ENCODE measurements at places on chromosomes 4 and X.
A peak's percentile ranks its signal among the peaks of the same experiment; 100 is the strongest.

DNA sequence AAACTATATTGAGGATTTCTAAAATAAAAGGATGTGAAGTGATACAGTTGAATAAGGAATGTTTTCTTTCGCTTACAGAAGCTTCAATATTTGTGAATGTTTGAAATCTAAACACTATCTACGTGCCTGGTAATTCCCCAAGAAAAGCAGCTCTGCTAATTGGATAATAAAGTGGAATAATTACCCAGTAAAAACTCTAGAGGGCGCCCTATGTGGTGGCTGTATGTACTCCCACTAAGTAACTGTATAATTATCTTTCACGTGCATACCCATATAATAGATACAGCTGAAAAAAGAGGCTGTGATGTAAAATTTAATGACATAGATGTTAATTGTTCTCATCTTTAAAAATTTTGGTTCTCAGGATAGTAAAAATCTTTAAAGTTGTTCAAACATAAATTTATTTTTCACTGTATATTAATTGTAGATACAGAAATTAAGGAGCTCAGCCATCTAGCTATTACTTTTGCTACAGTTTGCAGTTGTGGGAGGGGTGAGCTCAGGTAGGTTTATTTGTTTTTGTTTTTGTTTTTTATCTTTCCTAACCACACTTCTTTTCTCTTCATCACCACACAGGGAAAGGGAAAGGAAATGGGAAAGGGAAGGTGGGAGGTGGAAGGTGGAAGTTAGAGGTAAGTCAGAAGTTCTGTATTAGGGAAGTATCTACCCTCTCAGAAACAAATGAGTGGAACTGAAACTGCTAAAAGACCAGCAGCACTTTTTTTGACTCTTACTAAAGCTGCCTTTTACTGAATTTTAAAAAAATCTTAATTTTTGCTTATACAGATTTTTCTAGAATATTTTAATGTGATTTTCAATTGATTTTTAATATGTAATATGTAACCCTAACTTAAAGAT is 151.7 kb upstream of the RPS6KA6 start:
- H3K27me3 ChIP-seq = no peaks in the 10 kb centered on the region
- no peaks in the 10 kb centered on the region for H3K36me3 ChIP-seq
- no peaks in the 10 kb centered on the region for H3K4me1 ChIP-seq
- no peak for ATAC-seq
- H3K4me3 ChIP-seq = no peak overlapping the region

- H3K36me3 ChIP-seq = no peaks in the 10 kb centered on the region
- H3K4me1 ChIP-seq = peaks cover 11% of the 10 kb centered on the region
- no peak overlapping the region for H3K4me3 ChIP-seq
- no peaks in the 10 kb centered on the region for H3K27me3 ChIP-seq
These were observed 25.5 kb upstream of the MYOZ2 start for GRCh38 chr4:119110121-119110520.

DNA sequence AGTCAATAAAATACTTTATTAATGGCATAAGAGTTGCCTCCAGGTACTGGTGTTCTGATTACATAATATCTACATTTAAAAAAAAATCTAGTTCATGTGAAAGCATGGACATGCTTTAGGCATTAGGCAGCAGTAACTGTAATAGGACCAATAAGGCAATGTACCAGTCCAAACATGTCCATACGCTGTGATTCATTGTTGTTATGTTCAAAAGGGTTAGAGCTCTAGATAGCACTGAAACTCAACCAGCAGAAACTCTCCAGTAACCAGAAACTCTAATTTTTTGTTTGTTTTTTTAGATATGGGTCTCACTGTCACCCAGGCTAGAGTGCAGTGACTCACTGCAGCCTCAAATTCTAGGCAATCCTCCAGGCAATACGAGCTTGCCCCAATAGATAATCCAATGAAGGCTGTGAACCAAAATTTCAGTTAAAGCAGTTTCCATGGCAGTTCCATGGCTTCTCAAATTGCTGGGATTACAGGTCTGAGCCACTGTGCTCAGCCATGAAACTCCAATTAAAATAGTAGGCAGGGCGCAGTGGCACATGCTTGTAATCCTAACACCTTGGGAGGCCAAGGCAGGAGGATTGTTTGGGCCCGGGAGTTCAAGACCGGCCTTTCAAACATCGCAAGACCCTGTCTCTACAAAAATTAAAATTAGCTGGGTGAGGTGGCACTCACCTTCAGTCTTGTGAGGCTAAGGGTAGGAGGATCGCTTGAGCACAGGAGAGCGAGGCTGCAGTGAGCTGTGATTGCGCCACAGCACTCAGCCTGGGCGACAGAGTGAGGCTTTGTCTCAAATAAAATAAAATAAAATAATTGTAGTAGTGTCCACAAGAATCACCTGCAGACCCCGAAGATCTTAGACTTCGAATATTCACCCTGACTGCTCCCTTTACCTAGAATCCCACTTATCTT is 36.3 kb downstream of the MGARP start:
- H3K36me3 ChIP-seq = no peaks in the 10 kb centered on the region
- peaks cover 5% of the 10 kb centered on the region for H3K4me1 ChIP-seq
- H3K27ac ChIP-seq = no peak overlapping the region
- no peak overlapping the region for H3K4me3 ChIP-seq
- peak; percentile 87 for ATAC-seq

DNA sequence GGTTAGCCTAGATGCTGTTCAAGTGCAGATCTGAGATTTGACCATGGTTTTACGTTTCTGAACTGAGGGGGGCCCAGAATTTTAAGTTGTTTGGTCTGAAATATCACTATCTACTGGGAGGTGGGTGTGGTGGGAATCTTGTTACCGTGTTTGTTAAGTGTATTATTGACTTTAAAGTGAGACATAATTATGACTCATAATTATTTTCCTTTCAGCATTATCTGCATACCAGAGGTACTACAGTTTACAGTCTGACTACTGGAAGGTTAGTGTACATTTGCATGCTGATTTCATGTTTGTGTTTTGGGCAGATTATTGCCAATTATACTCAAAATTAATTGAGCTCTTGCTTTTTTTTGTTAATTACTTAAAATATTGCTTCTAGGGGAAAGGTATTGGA is 101.5 kb downstream of the KDM6A start:
- H3K27ac ChIP-seq = no peak overlapping the region
- no peak overlapping the region for H3K4me3 ChIP-seq
- no peaks in the 10 kb centered on the region for H3K27me3 ChIP-seq
- ATAC-seq = no peak
- H3K36me3 ChIP-seq = peaks cover 4% of the 10 kb centered on the region
- no peaks in the 10 kb centered on the region for H3K4me1 ChIP-seq

GRCh38 chrX:9144701-9145241 is 110.8 kb upstream of the FAM9B start:
- H3K27ac ChIP-seq = no peak overlapping the region
- H3K4me3 ChIP-seq = no peak overlapping the region
- H3K27me3 ChIP-seq = no peaks in the 10 kb centered on the region
- no peaks in the 10 kb centered on the region for H3K36me3 ChIP-seq

GRCh38 chr4:53186714-53187358 is 179.0 kb downstream of the SCFD2 start:
- ATAC-seq = no peak
- H3K27me3 ChIP-seq = no peaks in the 10 kb centered on the region
- H3K36me3 ChIP-seq = no peaks in the 10 kb centered on the region
- no peaks in the 10 kb centered on the region for H3K4me1 ChIP-seq
- H3K27ac ChIP-seq = no peak overlapping the region

- no peak for ATAC-seq
- peaks cover 70% of the 10 kb centered on the region for H3K27me3 ChIP-seq
- H3K27ac ChIP-seq = no peak overlapping the region
- H3K4me1 ChIP-seq = no peaks in the 10 kb centered on the region
- H3K36me3 ChIP-seq = no peaks in the 10 kb centered on the region
These were observed 8.0 kb downstream of the PDE6B start for GRCh38 chr4:633406-633805.

- H3K4me1 ChIP-seq = no peaks in the 10 kb centered on the region
- no peaks in the 10 kb centered on the region for H3K36me3 ChIP-seq
- H3K4me3 ChIP-seq = no peak overlapping the region
- no peak overlapping the region for H3K27ac ChIP-seq
- no peaks in the 10 kb centered on the region for H3K27me3 ChIP-seq
- no peak for ATAC-seq
These were observed 58.8 kb upstream of the LHFPL1 start for GRCh38 chrX:112738347-112739033.

GRCh38 chrX:16885628-16886027 is 15.5 kb upstream of the RBBP7 start:
- H3K27ac ChIP-seq = no peak overlapping the region
- no peak for ATAC-seq
- H3K4me1 ChIP-seq = no peaks in the 10 kb centered on the region
- no peaks in the 10 kb centered on the region for H3K27me3 ChIP-seq
- no peak overlapping the region for H3K4me3 ChIP-seq
- no peaks in the 10 kb centered on the region for H3K36me3 ChIP-seq

All from gastroesophageal sphincter (tissue), 4 donors.